ENCODE measurements at places on chromosomes 1 and 21.

GRCh38 chr1:33709783-33710718 lies 153.8 kb upstream of the HMGB4 start:
- DNase-seq: no peak

GRCh38 chr1:177546346-177546745 lies 375.6 kb downstream of the BRINP2 start:
- no peak for DNase-seq

DNA sequence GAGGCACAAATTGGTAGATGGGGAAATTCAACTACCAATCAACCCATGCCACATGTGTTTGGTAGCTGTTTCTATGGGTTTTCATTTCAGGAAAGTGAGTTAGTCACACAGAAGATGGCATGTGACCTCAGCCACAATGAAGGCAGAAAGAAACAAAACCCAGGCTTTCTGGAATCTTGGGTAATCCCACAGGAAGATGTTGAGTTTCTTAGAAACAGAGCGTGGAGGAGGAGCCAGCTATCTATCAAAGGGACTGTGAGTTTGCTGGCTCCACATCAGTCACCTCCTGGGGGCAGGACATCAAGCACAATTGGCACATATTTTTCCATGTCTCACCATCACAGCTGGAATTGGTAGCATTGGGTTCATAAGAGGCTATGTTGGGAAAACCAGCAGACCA lies 188.9 kb upstream of the PLXNA2 start:
- no peak for DNase-seq

DNA sequence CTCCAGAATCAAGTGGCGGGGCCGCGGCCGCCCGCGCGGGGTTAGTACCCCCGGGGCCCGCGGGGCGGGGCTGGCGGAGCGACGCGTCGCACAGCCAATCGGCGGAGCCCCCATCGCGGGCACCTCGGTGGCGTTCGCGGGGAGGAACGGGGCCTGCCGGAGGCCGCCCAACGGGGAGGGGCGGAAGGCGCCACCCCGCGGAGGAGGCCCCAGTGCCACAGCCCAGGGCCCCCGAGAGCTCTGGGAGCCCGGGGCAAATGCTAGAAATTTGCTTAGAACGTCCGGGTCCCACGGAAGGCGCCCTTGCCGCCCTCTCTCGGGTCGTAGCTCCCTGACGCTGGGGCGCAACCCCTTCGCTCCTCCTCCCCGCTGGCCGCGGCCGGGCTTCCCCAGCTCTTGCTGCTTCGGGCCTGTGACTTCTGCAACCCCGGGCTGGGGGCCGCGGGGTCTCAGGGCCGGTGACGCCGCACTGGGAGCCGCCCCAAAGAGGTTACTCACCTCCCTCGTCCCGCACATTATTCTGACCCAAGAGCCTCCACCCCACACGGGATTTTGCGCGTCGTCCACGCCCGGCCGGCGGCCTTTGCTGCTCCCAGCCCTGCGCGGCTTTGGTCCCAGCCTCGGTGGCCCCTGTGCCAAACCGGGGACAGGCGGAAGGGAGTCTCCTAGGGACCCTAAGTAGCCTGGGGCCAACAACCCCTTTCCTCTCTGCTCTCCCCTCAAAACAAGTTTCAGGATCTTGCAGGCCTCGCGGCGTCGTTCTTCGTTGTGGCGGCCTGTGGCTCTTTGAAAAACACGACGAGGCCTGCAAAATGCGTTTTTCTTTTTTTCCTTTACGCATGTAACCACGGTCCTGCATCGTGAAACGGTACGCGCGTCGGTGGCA lies at the start of gene RUNX3:
Gene RUNX3 (minus strand): TSS at position 17 of the 886 bp plus-strand sequence. CDS start 408 bp downstream, outside the sequence.
- peak; percentile 81 for DNase-seq

- no peak for DNase-seq
Observed at GRCh38 chr21:34279883-34280282, 83.9 kb upstream of the KCNE2 start.

All from NCI-H510A (cell line).